T follicular helper cell (primary cell): ENCODE measurements at places on chromosomes 1 and 21.

GRCh38 chr1:218948446-218948845 is 225.2 kb upstream of the LYPLAL1 start:
- DNase-seq, result no peak

- DNase-seq, result peak; percentile 26
Observed at GRCh38 chr1:112618721-112619517, at the start of gene ST7L. TSS of gene ST7L (minus strand) at chr1:112619141. CDS start at chr1:112619113, 28 bp downstream.

DNA sequence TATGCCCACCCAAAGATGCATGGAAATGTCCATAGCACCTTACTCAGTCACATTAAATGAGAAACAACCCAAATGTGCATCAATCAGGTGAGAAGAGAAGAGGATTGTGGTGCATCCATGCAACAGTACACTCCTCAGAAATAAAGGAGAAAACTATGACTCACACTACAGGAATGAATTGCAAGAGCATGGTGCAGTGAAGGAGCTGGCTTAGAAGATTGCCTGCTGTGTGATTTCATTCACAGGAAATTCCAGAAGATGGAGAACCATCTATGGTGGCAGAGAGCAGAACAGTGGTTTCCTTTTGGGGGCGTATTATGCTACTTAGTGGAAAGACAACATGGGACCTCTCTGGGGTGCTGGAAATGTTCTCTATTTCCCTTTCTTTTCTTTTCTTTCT is 278.6 kb upstream of the AJAP1 start:
- no peak for DNase-seq

DNA sequence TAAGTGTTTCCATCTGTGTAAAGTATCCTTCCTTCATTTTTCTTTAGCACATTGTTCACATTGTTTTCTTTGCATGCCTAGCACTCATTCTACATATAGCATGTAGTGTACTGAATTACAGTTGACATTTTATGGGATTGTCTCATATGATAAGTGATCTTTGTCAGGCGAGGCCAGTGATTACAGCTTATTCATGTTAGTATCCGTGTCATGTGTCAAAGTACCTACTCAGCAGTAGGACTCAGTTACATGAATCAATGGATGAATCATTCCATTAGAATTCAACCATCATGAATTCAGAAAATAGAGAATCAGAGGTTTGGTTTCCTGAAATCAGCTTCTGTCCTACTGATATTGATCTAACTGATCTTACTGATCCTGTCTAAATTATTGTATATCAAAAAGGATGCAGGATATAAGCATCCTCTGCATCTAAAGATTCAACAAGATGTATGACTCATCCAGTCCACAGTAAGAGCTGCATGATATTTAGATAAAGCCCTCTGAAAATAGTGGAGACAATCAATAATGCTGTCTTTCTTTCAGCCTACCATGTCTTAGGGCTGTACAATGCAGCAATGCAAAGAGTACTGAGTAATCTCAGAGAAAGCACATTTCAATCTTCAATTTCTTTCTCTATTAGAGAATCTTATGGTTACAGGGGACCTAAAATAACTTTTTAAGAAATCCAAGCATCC is 20.7 kb upstream of the HRNR start:
- DNase-seq, result no peak
